NCI-H2029 treated with DMSO at 0.1 percent for 48 hours (cell line): ENCODE measurements at places on chromosomes 4 and X.

- DNase-seq: no peak
Observed at GRCh38 chr4:39873823-39874222, 103.9 kb downstream of the PDS5A start.

GRCh38 chrX:112734290-112734689 is 54.6 kb upstream of the LHFPL1 start:
- DNase-seq: no peak

- no peak for DNase-seq
Observed at GRCh38 chr4:112898357-112899141, 150.9 kb upstream of the ANK2 start.

DNA sequence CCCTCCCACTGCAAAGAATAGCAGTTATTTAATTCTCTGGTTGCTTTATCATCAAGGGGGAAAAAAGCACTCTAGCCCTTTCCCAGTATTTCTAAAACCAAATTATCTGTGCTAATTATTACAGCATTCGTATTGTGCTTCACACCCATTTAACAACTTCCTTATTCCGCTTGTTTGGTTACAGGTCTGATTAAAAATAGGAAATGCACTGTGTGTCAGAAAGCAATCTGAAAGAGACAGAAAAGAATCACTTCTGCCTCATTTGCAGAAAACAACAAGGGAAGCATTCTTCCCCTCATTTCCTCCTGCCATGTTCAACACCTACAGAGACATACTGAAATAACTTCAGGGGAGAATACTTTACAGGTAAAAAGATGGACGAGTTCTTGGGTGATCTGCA is 114.9 kb upstream of the MAP3K15 start:
- no peak for DNase-seq

DNA sequence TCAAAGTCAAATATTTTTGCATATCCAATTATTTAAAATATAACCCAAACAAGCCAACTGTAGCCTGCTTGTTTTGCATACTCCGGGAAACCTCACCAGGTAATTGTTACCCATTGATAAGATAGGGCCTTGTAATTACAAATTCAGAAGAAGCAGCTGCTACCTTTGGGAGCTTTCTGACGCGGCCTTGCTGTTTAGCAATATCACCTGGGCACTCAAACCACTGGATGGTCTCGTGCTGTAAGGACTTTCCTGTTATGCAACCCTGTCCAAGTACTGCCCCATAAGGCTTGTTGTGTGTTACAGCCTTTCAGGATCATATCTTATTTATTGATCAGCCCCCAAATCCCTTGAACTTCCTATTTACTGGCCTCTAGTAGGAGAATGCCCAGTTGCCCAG is 52.1 kb downstream of the HS3ST1 start:
- no peak for DNase-seq

DNA sequence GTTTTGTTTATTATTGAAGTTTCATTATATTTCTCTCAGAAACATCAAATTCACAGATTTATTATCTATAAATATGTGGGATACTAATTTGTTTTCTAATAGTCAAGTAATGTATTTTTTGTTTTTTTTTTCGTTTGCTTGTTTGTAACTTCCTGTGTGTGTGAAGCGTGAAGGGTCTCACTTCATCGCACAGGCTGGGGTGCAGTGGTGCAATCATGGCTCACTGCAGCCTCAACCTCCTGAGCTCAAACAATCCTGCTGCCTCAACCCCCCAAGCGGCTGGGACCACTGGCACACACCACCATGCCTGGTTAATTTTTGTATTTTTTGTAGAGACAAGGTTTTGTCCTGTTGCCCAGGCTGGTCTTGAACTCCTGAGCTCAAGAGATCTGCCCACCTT is 55.1 kb downstream of the SH3RF1 start:
- DNase-seq: no peak
